ENCODE measurements at places on chromosomes 4 and X.
A peak's percentile ranks its signal among the peaks of the same experiment; 100 is the strongest.

- DNase-seq = no peak
Measured at GRCh38 chr4:125522992-125523391, 208.2 kb downstream of the FAT4 start.

DNA sequence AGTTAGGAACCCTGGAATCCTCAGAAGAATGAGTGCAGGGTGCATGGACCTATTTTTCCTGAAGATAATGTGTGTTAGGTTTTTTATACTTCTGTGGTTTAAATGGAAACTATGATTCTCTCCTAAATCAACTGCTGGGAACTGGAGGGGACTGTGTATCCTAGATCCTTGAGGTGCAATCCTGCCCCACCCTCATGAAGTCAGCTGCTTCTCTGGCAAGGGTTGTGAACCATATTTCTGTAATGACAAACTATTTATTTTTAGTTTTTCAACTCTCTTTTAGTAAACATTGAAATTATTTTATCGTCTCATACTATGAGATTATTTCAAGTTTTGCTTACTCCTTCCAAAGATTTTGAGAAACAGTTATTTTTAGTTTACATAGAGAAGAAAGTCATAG lies 25.8 kb upstream of the VEGFC start:
- DNase-seq = no peak

GRCh38 chr4:10063544-10064300 lies 42.4 kb upstream of the SLC2A9 start:
- peak; percentile 72 for DNase-seq

- DNase-seq = no peak
Measured at GRCh38 chr4:7408166-7408565, 26.6 kb downstream of the PSAPL1 start.

GRCh38 chrX:134171661-134172587 lies 65.1 kb upstream of the CCDC160 start:
- DNase-seq = peak; percentile 38

- DNase-seq = no peak
Measured at GRCh38 chr4:167144605-167145004, 89.7 kb downstream of the SPOCK3 start.

All from suppressor macrophage (primary cell).